ENCODE measurements at places on chromosomes 6 and 20.
A peak's percentile ranks its signal among the peaks of the same experiment; 100 is the strongest.

DNA sequence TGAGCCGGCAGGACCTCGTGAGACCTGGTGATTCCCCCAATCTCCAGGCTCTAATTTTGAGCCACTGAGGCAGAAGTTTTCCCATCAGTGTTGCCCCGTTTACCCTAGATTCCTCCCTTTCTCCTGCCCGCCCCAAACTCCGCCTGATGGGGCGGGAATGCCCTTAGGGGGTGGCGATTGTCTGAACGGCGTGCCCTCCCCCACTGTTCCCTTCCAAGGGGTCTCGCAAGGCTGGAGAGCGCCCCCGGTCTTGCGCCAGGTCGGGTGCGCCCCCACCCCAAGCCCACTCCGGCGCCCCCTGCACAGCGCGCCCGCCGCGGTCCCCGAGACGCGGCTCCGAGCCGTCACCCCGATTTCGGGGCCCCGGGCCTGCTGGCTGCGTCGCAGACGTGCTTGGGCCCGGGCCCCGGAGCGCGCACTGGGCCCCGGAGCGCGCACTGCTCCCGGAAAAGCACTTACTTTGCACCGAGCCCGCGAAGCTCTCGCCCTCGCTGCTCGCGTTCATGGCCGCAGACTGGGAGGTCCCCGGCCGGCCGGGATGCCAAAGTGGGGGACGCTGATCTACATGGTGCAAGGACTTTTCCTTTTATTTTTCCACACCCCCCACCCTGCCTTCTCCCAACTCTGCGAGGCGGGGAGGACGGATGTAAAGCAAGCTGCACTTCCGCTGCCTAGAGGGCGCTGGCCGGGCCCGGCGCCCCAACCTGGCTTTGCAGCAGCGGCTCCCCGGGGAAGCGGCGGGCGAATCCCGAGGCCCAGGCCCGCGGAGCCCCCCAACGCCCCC is at the start of gene ZFP64:
TSS of gene ZFP64 (minus strand) at position 648 of the 784 bp plus-strand sequence. CDS start at position 505, 143 bp downstream.
- peak; percentile 70 for DNase-seq

DNA sequence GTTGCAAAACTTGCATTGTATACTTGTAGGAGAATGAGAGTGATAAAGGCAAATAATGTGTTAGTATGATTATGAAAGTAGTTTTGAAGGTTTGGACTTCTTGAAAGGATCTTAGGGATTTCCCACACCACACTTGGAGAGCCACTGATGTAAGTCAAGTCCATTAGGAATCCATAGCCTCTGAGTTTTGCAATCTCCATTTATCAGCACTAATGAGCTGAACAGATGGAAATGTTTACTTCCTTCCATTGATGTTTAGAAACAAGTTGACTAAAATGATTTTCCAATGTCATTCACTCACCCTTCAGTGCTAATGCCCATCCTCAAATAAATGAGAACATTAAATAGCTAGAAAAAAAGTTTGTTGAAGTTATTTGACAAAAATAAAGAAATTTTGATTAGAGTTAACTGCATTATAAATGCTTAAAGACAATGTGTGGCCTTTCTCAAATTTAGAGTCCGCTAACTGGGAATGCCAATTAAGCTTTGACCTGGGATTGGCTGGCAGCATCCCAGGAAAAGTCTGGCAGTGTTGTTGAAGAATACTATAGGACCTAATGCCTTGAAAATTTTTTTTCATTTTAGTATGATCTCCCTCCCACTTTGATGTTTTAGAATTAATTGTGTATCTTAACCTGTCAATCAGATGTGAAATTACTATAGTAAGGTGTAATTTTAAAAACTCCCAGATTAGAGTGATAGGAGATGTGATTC is 68.0 kb downstream of the SLC35F1 start:
- no peak for DNase-seq

GRCh38 chr20:55649254-55649653 is 356.1 kb downstream of the CBLN4 start:
- DNase-seq, result no peak

DNA sequence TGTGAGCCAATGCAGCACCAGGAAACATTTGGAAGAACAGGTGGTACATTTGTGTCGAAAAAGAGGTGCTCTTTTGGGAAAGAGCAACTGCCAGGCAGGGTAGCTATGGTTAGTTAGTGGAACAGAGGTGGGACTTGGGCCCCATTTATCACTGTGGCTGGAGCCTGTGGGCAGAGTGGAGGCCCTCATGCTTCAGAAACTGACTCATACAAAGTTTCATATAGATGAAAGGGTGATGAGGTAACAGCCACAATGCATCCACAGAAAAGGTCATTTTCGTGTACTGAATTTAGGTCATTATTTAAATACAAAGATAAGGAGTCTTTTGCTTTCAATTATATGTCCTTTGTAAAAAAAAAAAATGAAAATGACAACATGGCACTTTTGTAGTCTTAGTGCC is 76.4 kb upstream of the HS3ST5 start:
- DNase-seq, result no peak

GRCh38 chr6:83462524-83462923 is 31.7 kb upstream of the ME1 start:
- no peak for DNase-seq

GRCh38 chr6:63573899-63574553 is 1.7 kb downstream of the LOC128125822 start:
- no peak for DNase-seq

- no peak for DNase-seq
Observed at GRCh38 chr20:50219600-50219999, 29.0 kb downstream of the CEBPB start.

GRCh38 chr6:32995448-32995847 is 13.9 kb downstream of the HLA-DOA start:
- DNase-seq, result no peak

GRCh38 chr20:10352934-10353824 is 80.8 kb downstream of the MKKS start:
- no peak for DNase-seq

DNA sequence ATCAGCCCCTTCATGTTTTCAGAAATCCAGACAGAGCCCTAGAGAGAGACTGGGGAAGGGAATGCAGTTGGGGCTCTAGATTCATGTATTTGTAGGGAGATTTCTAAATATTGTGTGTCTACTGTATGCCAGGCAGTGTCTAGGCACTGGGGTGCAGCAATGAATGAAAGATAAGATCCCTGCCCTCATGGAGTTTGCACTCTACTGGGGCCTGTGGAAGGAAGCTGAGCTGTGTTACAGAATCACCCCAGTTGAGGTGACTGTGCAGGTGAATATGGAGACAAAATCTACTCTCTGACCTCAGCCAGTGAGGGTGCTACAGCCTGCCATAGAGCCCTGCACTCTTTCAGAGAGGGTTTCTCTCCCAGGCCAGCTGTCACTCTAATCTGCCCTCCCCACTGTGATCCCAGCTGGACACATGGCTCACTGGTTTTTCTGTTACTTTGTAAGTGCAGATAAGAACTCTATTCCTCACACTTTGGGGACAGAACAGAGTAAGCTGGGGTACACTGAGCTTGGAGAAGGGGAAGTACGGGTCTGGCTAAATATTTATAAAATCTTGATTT is 69.2 kb upstream of the E2F3 start:
- DNase-seq, result no peak

DNA sequence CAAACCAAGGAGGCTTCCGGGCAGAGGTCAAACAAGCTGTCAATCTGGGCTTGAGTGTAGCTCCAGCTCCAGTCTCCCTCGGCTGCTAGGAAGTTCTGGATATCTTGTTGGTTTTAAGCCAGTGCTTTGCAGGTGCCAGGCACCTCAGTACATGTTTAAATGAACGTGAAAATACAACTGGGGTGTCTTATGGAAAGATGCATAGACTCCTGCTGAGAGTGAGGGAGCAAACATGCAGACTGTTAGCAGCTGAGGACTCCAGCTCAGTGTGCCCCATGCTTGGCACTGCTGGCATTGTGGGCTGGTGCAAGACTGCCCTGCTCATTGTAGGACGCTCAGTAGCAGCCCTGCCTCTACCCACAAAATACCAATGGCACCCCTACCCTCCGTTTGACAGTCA is 28.5 kb downstream of the ERMARD start:
- DNase-seq, result no peak

DNA sequence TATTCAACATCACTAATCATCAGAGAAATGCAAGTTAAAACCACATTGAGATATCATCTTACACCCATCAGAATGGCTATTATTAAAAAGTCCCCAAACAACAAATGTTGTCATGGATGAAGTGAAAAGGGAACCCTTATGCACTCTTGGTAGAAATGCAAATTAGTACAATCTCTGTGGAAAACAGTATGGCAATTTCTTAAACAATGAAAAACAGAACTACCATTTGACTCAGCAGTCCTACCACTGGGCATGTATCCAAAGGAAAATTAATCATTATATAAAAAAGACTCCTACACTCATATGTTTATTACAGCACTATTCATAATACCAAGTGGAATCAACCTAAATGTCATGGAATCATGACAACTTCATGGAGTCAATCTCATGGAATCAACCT is 611.3 kb upstream of the GJE1 start:
- no peak for DNase-seq

- no peak for DNase-seq
Observed at GRCh38 chr6:19362396-19362795, 474.8 kb upstream of the ID4 start.

- DNase-seq, result no peak
Observed at GRCh38 chr20:16601047-16601446, 27.8 kb upstream of the KIF16B start.

- no peak for DNase-seq
Observed at GRCh38 chr6:100464903-100465700, at the start of gene SIM1. Gene SIM1 (minus strand): TSS chr6:100464921. CDS start chr6:100463468, 1,453 bp downstream.

- no peak for DNase-seq
Observed at GRCh38 chr20:37781626-37782025, 87.8 kb downstream of the CTNNBL1 start.

DNA sequence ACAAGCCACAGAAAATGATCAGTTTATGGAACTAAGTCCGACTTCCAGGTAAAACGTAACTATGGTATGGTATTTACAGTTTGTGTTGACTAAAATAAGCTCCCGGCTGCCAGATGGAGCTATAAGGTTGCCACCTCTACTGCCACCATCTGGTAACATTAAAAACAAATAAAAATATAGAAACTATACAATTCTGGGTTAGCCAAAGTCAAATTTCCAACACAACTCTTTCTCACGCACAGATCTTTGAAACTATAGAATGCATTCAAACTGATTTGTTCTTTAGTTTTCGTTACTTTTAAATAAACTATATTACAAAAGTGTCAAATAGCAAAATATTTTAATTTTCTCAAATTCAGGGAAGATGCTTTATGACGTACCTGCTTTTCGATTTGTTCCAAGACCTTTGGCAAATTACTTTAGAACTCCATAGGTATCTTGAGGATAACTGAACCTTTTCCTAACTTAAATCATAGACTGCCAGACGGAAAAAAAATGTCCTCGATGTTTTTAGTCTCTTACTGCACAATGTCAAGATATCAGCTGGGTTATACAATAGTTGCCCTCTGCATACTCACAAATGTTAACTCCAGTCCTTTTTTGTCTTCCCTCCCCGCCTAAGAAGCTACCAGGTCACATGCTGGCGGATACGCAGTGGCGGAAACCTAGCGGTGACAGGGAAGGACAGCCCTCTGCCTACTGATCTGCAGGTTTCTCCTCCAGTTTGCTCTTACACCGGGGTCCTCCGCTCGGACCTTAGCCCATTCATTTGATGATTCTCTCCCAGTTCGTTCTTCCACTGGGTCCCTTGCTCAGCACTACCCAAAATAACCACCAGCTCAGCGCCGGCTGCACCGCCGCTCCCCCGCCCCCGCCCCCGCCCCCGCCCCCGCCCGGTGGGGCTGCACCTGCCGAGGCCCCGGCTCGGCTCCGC is 888 bp downstream of the SLC17A5 start:
- peak; percentile 41 for DNase-seq

- DNase-seq, result no peak
Observed at GRCh38 chr20:24491041-24491756, 21.8 kb downstream of the SYNDIG1 start.

DNA sequence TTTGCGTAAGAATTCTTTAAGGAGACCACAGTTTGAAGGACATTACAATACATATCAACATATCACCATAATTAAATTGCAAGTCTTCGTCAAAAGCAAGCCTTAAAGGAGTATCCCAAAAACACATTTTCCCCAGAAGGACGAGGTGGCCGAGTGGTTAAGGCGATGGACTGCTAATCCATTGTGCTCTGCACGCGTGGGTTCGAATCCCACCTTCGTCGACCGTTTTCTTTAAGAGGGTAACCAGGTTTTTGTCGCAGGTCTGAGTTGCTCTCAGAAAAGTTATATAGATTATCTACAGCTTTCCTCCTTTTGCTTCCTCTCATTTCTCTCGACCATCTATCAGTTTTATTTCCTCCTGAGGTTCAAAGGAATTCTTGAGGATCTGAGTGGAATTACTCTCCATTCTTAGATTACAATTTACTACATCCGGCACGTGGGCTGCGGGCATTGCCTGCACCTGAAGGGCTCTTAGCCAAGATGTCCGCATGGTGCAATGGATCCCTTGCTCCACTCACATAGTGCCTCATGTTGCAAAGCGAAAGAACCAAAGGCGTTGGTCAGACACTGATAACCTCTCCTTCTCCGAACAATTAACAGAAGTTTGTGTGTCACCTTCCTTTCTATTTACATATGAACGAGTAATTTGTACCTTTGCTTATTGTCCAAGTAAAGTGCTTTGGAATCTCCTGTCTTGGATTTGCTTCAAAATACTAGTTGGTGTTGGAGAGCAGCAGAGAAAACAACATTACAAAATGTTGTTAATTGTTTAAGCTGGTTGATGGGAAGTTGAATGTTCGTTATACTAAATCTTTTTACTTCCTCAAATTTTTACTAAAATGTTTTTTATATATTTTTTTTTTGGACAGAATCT is 14.0 kb downstream of the POM121L2 start:
- DNase-seq, result no peak

DNA sequence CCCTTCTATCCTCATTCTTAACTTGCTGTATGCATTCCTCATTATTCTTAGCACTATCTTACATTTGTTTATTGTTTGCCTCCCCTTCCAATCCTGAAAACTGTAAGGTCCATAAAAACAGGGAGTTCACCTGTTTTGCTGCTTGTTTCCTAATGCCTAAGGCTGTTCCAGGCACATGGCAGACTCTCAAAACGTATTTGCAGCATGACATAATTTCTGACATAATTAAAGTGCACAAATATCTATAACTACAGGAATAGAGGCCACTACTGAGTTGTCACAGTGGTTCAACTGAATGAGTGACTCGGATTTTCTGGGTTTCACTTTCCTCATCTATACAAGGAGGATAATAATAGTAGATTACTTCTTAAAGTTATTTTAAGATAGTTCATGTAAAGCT is 83.0 kb downstream of the HFE start:
- no peak for DNase-seq

DNA sequence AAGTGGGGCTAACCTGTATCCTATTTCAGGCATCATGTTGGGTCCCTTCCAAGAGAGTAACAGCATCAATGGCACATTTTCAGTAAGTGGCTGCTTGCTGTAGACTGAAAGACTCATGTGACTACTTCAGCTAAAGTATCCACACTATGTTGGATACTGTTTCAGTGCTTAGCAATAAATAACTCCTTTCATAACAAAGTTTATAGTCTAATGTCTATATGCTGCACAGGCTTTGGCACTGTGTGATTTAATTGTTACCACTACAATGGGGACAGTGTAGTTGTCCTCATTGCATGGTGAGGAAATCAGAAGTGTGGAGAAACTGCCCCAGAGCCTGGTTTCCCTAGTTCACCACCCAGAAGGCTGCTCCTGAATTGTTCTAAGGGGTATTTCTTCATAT is 318.0 kb upstream of the PTCHD4 start:
- no peak for DNase-seq
